Cardiac septum (tissue), 1 donor: ENCODE measurements at places on chromosomes 13 and 19. TPM values are rescaled to one million over a fixed set of nuclear protein-coding genes. Genes with fewer than 3 reads are reported as not detected.
A peak's percentile ranks its signal among the peaks of the same experiment; 100 is the strongest.

Gene SCAF1
- total RNA-seq, result 53.1 TPM

Gene FUT3
- total RNA-seq, result not detected

Gene VSTM2B
- not detected for total RNA-seq

Gene ZNF415
- total RNA-seq, result 20.9 TPM

Gene ZNF611
- 6.8 TPM for total RNA-seq

Gene TUBGCP3
- 20.7 TPM for total RNA-seq

Gene RNASEH2B
- 37.2 TPM for total RNA-seq

Gene PABPC3
- total RNA-seq, result not detected

Gene GZMM
- 0.43 TPM for total RNA-seq

Gene ITGBL1
- total RNA-seq, result 9.2 TPM

DNA sequence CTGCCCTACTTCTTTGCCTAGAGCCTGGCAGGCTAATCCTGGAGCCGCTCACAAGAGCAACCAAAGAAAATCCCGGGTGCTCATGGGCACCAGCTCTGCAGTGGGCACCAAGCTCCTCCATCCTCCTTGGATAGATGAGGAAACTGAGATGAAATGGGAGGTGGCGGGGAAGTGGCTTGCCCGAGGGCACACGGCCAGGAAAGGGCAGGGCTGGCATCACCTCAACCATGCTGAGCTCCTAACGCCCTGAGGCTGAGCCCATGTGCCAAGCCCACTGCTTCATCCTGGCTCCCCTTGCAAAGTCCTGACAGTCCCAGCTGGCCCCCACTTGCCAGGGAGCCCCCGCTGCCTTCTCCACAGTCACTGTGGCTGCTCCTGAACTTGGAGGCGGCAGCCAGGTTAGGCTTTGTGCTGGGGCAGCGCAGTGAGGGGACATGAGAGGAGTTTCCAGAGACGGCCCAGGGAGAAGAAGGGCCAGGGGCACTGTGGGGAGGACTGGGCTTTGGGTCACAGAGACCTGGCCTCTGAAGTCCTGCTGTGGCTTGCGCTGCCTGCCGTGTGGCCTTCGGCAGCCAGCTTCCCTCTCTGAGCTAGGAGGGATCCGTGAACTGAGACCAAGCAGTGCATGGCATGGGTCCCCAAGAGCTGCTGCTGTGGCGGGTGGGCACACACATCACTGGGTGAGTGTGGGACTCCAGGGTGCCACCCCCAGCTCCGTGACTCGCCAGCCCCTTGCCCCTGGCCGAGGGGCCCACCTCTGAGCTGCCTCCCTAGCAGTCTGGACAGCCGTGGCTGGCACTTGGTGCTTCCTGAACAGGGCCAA is 17.5 kb downstream of the TMED1 start:
- DNase-seq, result no peak

DNA sequence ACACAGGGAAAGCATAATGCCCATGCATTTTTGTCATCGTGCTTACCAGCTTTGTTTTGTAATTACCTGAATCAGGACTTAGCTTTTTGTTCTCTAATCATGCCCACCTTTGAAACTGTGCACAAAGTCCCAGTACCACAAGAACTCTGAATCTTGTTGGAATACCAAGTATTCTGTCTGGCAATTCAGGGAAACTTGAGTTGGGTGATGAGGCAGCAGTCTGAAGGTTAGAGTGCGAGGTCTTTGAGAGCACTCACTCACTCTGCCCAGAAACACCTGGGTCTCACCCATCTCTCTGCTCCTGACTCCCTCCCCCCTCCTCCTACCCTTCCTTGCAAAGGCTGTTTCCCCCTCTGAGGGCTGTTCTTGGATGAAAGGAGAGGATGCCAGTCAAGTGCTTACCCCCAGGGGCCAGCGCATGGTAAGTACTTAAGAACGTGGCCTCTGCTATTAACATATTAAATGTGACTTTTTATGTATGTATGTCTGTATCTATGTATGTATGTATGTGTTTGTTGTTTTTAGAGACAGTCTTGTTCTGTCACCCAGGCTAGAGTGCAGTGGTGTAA is 22.4 kb downstream of the SIPA1L3 start:
- DNase-seq, result no peak

DNA sequence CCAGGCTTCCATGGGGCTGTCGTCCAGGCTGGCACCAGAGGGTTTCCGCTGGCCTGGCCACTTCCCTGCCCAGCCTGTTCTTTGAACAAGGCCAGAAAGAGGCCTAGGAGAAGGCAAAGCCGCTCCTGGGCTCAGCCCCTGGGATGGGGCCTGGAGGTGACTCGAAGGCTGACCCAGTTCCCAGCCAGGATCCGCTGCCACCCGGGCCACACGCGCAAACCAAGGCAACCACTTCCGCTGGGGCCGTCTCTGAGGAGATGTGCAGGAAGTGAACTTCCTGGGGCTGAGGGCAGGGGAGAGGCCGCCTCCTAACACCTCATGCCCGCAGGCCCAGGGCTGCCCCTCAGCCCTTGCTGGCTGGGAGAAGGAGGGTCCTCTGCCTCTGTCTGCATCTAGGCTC is 15.2 kb downstream of the PLEKHF1 start:
- DNase-seq, result peak; percentile 88

DNA sequence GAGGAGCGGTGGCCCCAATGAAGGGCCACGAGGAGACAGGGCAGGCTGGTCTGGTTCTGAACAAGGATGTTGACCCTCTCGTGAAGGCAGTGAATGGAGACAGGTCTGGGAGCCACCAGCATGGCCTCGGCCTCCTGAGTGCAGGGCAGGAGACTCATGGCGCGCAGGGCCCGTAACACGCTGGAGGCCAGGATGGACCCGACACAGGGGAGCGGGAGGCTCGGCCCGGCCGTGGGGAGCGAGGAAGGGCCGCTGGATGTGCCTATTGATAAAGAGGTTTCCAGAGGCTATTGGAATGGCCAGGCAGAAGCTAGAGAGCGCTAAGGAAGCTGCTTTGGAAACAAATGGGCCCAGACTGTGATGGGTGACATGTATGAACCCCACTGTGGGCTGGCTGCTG is 132.5 kb downstream of the STK24 start:
- no peak for DNase-seq

GRCh38 chr19:19059837-19060611 is 3.8 kb upstream of the SLC25A42 start:
- no peak for DNase-seq

DNA sequence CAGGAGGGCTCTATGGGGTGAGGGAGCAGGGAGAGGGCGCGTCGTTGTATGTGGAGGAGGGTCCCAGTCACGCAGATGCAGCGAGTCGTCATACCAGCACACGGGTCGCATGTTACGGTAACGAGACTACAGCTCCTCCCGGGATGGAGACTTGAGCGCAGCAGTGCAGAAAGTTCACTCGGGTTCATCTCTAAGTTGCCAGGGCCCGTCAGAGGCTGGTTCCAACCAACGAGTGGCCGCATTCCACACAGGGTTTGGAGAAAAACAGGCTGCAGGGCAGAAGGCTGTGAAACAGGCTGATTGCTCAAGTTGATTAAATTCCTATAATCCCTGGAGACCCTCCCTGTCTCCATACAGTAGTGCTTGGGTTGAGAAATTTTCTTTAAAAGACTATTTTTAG is 21.9 kb upstream of the TTYH1 start:
- no peak for DNase-seq

DNA sequence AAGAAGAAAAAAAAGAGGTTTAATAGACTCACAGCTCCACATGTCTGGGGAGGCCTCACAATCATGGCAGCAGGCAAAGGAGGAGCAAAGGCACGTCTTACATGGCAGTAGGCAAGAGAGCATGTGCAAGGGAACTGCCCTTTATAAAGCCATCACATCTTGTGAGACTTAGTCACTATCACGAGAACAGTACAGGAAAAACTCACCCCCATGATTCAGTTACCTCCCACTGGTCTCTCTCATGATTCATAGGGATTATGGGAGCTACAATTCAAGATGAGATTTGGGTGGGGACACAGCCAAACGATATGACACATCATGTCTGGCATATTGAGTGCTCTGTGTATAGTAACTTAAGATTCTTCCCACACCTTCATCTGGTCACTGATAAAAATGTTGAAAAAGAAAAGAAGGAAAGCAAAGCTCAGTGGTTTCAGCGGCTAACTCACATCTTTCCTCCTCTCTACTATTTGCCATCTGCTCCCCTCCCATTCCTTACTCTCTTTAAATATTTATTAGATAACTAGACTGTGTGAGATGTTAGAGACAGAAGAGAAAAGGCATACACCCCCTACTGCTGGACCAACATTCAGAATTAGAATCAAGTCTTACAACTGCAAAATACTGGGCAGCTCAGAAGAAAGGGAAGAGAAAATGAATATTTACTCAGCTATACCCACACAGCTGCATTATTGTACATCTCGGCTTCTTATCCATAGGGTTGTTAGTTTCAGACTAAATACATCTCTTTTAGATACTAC is 60.1 kb upstream of the AKAP11 start:
- DNase-seq, result no peak

GRCh38 chr13:31427151-31428100 is 227.7 kb downstream of the B3GLCT start:
- no peak for DNase-seq

DNA sequence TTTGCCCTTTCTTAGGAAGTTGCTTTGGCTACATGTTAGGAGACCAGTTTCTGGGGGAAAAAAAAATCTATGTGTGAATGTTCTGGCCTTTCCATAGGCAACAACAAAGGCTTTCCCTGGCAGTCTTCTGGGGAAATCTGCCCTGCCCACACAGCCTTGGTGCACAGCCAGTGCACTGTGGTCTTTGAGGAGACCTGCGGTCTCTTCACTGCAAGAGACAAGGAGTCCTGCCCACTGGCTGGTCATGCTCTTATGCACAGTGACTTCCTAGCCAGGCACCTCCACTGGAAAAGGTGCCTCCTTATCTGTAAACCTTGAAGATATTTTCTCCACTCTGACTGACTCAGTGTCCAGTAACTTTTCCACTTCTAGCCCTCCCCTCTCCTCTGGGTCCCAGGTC is 155.1 kb downstream of the SUCLA2 start:
- DNase-seq, result no peak

- DNase-seq, result no peak
Observed at GRCh38 chr19:55075371-55075998, at the start of gene EPS8L1. Gene EPS8L1, plus strand, starts transcription at chr19:55075869. Its CDS starts 576 bp downstream, at chr19:55076445.

DNA sequence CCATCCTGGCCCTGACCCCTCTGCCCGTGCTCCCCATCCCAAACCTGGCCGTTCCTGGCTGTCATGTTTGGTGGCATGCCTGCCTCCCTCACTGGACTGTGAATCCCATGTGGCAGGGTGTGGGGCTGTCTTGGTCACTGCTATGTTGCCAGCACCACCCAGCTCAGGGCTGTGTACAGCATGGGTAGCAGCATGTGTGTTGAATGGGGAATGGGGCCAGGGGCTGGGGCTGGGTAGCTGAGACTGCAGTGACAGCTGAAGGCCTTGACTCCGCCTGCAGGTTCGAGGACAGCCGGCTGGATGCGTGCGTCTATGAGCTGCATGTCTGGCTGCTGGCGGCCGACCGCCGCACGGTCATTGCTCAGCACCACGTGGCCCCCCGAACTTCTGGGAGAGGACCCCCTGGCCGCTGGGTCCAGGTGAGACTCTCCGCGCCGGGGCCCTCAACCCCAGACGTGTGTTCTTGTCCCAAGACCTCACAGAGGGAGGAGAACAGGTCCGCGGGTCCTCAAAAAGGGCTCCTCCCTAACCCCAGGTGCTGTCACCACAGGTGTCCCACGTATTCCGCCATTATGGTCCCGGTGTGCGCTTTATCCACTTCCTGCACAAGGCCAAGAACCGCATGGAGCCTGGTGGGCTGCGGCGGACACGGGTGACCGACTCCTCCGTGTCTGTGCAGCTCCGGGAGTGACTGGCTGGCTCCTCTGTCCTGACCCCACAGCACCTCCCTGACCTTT is 3.5 kb downstream of the NCCRP1 start:
- DNase-seq, result no peak

DNA sequence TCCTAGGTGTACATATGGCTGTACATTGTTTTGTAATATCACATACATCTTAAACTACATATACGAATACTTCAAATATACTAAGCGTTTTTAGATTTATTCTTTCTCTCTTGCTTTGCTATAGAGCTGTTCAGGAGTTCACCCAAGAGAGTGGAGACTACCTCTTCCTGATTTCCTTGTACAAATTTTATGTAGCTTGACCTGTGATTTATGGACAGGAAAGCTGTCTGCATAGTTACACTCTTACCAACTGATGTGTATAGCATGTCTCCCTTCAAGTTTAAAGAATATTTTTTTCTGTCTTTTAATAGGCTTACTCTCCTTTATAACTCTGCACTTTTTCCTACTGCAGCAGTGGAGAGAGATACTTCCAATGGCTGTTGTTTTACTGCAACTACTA is 428.7 kb downstream of the NDFIP2 start:
- no peak for DNase-seq

DNA sequence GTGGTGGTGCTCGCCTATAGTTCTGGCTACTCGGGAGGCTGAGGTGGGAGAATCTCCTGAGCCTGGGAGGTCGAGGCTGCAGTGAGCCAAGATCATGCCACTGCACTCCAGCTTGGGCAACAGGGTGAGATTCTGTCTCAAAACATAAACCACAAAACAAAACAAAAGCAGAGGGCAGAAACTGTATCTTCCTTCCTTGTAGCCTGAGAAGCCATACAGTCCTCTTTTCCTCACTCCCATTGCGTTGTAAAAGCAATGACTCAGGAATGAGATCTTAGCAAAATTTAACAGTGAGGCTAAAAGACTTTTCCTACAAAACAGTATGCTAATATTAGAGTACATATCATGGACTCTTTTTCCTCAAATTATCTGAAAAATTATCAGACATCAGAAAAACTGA is 130.9 kb downstream of the SHISA2 start:
- DNase-seq, result no peak

DNA sequence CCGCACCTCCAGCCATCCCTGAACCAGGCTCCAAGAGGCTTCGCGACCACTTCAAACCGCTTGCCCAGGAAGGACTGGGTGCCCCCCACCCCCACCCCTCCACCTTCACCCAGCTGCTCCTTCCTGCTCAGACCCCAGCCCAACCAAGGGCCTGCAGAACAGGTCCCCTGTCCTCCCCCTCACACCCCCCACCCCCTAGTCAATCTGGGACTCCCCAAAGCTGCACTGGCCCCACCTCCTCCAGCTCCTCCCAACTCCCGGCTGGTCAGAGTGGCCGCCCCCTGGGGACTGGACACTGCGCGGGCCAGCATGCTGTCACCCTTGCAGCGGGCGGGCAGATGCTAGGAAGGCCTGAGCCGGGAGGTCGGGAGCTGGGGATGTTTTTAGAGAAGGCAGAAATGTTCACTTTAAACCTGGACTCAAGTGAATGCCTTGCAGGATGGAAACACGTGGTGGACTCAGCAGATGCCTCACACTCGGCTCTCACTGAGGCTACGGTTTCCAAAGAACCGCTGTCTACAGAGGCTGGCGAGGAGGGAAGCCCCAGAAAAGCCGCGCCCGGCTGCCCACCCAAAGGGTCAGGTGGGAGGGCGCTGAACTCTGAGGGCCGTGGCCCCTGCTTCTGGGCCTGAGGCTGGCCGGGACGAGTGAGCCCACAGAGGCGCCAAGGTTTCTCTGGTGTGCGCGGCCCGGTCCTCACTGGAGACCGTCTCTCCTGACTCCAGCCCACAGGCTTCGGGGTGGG is 8.0 kb downstream of the RPL36 start:
- DNase-seq, result no peak

DNA sequence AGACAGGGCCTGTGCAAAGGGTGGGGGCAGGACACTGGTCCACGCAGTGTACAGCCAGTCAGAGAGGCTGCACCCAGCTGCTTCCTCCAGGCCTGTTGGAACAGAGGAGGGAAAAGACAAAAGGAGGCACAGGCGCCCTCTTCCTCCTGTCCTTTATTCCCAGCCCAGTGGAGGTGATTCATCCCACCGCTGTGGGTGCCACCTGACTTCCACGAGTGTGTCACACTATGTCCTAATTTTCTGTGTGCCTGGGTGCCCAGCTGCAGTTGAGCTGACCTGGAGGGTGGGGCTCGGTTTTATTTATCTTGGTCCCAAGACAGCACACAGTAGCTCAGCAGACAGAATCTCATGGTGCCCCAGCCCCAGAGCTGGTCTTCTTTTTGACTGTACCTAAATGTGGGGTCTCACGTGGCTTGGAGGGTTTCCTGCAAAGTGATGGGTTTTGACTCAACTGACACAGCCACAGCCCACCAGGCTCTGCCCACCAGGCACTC is 9.0 kb downstream of the EPS15L1 start:
- no peak for DNase-seq
